ENCODE measurements at places on chromosomes 5 and 9.
A peak's percentile ranks its signal among the peaks of the same experiment; 100 is the strongest.

DNA sequence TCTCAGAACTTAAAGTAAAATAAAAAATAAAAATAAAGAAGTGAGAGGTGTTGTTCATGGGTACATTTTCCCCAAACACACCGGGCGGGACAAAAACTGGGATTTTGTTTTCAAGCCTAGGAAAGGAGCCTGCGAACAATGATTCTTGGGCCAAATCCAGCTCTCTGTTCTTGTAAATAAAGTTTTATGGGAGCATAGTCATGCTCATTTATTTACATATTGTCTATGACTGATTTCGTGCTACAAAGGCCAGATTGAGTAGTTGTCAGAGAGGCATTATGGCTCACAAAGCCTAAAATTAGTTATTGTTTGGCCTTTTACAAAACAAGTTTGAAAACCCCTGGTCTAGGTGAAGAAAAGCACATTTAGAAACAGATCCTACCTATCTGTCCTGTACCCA, 821.0 kb upstream of the GRAMD2B start:
- peak; percentile 42 for DNase-seq

DNA sequence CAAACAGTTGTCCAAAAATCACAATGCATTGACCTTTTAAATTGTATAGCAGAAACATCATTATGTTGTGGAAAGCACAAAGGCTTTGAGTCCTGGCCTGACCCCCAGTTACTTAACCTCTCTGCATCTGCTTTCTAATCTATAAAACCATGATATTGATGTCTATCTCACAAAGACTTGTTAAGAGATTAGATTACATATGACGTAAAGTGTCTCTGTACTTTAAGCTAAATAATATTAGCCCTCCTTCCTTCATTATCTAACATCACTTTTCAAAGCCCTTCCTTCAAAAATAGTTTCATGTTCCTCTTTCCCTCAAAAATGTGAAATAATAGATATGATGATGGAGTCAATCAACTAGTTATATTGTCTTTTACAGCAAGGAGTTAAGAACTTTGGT, 3.4 kb downstream of the ADAMTS6 start:
- DNase-seq = no peak

DNA sequence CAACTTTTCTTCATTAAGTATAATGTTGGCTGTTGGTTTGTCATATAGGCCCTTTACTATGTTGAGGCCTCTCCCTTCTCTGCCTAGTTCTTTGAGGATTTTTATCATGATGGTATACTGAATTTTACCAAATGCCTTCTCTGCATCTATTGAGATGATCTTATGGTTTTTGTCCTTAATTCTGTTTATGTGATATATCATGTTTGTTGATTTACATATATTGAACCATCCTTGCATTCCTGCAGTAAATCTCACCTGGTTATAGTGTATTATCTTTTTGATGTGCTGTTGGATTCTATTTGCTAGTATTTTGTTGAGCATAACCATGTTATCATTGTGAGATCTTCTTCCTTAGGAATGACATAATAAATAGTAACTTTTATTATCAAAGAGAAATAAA, 362.9 kb downstream of the CCDC171 start:
- no peak for DNase-seq

DNA sequence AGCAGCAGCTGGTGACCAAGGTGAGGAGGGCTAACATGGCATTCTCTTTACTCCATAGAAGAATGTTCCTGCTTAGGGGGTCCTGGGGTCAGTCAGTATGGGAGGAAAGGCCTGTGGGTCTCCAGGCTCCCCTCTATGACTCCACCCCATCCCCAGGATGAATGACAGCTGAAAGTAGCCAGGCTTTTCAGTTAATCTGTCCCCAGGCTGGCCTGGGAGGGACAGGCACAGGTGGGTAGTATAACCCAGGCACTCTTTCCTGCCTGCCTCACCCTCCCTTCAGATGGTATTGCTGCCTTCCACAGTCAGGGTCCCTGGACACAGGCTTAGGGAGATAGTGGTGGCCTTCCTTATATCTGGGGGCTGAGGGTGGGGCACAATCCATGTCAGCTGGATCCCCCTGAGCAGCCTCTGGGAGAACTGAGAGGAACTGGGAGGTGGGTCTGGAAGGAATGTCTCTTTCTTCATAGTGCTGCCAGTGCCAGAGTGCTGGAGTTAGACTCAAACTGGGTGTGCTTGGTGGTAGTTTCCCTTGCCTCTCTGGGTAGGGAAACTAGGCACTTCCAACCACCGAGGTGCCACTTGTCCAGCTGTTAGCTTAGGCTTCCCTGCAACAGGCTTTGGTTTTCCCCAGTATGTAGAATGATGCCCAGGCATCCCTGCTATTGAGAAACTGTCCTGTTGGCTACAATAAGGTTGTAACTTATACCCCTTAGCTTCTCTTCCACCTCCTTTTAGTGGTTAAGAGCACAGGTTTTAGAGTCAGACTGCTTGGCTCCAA, 27.8 kb downstream of the LARP1 start:
- no peak for DNase-seq

DNA sequence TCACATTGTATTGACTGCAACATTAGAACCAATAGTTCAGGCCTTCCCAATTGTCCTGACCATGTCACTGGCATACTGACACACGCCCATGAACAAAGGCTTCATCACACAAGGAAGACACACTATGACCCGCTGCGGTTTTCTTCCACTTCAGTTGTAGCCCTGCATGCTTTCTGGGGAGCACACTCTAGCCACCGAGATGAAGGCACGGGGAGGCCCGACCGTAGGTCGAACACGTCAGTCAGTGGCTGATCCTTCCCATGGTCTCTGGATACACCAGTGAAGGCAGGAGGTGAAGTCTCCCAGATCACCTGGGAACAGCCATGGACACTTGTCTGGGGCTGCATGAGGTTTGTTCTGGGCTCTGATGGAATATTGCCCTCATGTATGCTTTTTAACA, 224.7 kb downstream of the FSTL4 start:
- DNase-seq = no peak

DNA sequence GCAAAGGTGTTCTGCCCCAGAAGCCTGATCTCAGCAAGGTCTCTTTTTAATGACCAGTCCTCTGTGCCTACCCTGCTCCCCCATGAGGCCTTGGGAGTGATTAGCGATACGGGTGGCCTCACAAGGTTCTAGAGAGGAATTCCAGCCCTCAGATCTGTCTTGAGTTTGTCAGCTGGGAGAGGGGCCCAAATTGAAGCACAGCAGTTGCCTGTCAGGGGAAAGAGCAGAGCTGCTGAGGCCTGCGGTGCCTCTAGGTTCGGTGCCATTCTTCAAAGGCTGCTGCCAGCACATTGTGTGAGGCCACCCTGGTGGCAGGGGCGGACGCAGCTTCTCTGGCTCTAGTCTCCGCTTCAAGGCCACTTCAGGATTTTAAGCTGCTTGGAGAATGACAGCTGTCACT, 85.7 kb upstream of the GRIA1 start:
- no peak for DNase-seq

- DNase-seq = no peak
Observed at GRCh38 chr5:34016222-34016621, 8.4 kb upstream of the AMACR start.

DNA sequence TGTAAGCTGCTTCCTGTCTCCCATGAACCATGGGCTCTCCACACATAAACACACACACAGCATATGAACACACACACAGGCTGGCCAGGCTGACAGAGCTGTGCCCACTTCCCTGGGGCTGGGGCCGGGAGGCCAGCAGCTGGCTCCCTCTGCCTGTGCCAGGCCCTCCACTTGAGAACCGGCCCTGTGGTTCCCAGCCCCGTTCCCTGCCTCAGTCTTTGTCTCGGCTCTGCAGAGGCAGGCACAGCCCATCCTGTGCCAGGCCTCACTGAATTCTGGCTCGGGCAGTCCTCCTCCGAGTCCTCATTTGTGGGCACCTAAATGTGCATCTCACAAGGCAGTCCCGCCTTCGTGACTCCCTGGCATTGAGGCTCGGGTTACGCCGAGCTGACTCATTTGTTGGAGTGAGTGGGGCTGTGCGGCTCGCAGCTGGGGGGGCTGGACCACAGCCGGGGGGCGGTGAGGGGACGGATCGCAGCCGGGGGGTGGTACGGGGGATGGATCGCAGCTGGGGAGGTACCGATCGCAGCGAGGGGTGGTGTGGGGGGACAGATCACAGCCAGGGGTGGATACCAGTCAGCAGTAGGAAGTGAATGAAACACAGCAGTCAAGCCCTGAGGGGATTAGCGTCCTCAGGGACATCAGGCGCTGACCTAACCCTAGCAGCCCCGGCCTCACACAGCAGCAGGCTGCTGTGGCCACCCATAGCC, 72.3 kb downstream of the PSMB7 start:
- DNase-seq = peak; percentile 31

GRCh38 chr5:24510523-24510988, 134.2 kb downstream of the CDH10 start:
- no peak for DNase-seq

- DNase-seq = no peak
Observed at GRCh38 chr9:3541206-3541605, 15.4 kb upstream of the RFX3 start.

DNA sequence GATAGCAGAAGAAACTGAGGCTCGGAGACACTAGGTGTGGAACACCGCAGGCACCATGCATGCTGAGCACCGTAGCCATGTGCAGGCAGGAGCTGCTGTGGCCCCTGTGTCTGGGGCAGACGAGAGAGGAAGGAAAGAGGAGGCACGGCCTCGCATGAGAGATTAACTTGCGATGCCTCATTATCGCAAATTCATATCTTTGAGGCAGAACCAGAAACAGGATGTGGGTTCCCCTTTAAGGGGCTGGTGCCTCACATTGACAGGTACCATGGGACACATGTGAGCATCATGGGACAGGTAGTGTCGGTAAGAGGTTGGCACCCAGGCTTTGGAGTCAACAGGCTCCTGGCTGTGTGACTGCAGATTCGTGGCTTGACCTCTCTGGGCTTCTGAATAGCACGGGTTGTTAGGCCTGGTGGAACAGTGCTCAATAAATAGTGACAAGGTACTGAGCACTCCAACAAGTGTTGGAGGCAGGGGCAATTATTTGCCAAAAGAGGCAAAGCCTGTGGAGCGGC, 40.8 kb downstream of the NAIF1 start:
- DNase-seq = peak; percentile 54

- no peak for DNase-seq
Observed at GRCh38 chr5:136114414-136115125, 18.1 kb upstream of the SMAD5 start.

DNA sequence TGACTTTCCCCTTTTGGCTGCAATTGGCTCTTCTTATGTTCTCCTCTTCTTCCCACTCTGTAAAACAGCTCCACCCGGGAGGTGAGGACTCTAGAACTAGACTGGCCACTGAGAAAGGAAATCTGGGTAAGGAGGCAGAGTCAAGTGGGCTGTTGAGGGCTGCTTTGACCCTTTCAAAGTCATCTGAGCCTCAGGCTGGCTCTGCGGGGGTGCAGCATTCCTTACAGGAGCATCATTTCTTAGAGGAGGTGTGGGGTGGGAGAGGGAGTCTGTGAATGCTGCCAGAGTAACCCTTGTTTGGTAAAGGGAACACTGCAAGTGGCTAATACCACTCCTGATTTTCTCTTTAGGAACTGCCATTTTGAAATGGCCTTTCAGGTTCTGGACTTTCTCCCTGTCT, 377.7 kb upstream of the SMARCA2 start:
- DNase-seq = no peak

GRCh38 chr5:135977375-135977928, 22.7 kb upstream of the LECT2 start:
- DNase-seq = peak; percentile 86

GRCh38 chr9:133321411-133321935, 14.5 kb downstream of the SURF6 start:
- no peak for DNase-seq

GRCh38 chr9:29648601-29649000, 2075.3 kb upstream of the C9orf72 start:
- no peak for DNase-seq

DNA sequence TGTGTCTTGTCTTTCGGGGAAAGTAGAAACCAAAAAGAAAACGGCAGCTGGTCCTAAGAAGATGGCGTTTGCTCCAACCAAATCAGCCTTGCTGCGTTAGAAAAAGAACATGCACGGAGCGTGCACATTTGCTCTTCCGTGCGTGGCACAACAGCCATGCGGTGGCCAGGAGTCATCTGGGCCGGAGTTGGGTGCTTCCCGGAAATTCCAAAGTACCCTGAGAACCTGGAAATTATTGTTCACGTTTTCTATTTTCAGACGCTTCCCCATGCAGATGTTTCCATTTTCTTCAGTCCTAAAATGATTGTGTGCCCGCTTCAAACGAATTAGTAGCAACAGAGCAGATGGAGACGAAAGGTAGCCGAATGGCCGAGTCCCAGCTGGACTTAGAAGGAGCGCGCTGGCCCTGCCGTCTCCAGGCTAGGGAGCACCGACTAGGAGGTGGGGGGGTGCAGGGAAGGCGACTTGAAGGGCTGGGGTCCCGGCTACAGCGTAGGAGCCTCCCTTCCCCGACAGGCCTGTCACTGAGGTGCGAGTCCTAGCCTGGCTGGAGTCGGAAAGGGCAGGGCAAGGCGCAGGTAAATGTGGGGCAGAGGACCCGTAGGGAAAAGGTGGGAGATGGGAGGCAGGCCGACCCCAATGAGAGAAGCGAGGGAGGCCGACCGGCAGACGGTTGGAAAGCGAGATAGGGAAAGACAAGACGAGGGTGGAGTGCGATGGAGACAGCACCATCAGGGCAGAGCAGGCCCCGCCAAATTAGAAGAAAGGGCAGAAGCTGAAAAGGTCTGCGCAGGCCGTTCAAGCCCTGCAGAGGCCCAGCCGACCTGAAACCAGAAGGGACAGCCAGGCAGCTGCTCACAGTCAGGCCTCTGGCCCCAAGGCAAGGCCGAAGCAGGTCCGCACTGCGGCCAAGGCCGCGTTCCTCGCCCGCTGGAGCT, 1.4 kb downstream of the BARX1 start:
- DNase-seq = no peak

DNA sequence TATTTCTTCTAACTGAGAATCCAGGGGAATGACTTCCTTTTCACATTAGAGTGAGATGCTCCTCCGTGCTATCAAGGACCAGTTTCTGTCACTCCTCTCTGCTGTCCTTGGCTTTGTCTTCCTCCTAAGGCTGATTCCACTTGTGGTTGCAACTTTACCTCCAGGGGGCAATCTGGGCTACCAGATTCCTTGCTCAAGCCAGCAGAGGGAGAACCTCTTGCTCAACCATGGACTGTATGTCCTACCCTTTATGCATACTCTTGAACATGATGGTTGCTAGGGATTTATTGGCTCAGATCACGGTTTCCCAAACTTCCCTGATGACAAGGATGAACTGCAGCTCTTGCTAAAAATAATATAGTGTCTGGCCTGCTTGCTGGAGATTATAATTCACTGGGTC, 24.0 kb downstream of the NNT start:
- DNase-seq = no peak

DNA sequence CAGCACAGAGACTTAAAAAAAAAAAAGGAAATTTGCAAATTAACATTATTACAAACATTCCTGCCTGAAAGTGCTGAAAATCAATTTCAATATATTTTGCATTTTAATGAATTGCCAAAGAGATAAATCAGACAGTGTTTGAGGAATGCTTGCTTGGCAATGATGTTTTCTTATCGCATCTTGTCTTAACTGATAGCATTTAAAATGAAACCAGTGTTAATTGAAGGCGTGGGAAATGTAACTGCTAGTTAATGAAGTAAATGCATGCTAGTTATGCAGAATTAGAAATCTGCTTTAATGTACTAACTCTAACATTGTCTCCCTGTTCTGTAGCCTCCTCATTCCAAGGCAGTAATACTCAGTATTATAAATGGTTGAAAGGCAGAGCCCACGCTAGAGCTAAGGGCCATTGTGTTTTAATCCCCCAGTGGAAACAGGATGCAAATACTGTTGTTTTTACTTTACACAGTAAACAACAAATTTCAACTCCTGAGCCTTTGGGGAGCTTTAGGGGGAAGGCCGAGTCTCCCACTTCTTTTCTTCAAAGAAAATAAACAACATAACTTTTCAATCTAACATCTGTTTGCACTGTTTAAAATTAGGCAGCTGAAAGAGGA, 586.9 kb downstream of the TLE4 start:
- DNase-seq = no peak

- no peak for DNase-seq
Observed at GRCh38 chr5:68522863-68523262, 307.3 kb downstream of the PIK3R1 start.
